Prostate gland (tissue), 2 donors: ENCODE measurements at places on chromosomes 6 and 20.
A peak's percentile ranks its signal among the peaks of the same experiment; 100 is the strongest.

DNA sequence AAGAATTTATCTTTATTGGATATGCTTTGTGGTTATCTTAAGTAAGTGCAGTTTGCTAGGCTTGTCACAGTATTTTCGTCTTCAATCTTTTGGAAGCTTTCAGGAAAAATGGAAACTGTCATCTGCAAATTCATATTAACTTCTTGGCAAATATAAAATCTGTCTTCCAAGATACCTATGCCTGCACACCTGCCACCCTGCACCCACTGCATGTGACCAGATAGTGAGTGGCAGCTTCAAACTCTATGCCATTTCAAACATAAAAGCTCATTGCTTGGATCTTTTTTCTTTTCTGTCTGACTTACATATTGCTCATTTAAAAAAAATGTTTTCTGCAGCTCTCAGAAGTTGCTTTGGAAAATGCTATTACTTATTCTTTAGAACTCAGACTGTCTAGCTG, 14.1 kb downstream of the OPRM1 start:
- DNase-seq = no peak

GRCh38 chr6:40406175-40406574, 181.0 kb downstream of the LRFN2 start:
- DNase-seq = no peak

DNA sequence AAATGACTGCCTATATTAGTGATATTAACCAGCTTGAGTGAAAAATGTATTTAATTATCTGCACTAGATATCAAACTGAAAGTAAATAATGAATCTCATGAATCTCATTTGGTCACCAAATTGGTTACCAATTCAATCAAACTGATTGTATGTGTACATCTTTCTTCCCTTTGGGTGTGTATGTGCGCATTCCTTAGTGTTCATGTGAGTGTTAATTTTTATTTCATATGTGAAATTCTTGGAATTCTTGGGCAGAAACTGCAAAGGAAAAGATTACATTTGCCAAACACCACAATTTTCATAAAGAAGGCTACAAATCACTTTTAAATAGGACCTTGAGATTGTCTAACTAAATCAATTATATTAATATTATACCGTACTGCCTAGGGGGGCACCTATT, 648.4 kb upstream of the MARCKS start:
- DNase-seq = no peak

DNA sequence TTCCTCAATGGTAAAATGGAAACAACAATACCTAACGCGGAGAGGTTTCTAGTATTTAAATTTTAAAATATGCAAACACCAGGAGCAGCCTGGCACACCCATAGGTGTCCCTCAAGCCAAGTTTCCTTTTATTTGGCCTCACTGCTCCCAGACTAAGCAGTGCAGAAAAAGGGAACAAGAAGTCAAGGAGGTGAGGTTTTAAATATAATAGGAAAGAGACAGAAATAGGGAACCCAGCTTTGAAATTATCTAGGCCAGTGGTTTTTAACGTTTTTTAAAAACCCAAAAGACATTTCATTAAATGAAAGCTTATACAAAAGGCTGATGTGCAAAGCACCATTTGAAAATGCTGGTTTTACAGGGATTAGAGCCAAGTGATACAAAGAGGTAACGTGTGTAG, 109.6 kb downstream of the SLC22A3 start:
- no peak for DNase-seq

DNA sequence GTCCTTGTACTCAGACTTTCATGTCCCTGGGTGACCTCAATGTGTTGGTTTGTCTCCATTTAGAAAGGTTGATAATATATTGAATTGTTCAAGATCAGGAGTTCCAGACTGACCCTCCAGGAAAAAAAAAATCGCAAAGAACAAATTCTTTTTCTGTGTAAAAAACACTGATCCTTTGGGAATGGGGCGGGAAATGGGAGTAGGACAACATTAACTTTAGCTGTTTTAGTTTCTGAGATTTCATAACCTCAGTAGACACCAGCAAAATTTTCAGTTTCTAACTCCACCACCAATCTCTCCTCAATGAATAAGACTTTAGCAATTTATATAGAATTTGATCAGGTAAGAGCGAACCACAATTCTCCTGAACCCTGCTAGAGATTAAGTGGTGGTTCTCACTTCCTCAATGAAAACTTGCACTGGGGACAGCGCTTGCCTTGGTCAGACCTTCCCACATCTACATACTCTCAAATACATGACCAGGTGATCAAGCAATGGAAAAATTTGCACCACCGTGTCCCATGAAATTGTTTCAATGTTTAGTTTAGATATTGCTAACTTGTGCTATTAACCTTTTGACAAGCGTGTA, 231.2 kb upstream of the PLN start:
- DNase-seq = no peak

GRCh38 chr20:33875055-33875454, 63.9 kb downstream of the CHMP4B start:
- no peak for DNase-seq

DNA sequence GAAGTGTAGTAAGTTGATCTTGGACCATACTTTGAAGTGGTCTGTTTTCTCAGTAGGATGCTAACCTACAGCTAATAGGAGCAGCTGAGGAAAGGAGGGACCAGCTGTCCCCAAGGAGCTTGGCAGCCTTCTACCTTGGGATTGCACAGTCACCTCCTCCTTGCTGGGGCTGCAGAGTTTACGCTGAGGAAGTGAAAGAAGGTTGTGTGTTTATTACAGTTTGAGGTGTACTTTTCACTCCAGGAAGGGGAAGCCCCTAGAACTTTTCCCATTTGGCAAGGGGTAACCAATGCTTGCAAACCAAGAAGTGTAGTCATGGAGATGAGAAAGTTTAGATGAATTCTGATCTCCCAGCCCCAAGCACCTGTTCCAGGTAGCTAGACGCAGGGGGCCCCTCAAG, 58.8 kb downstream of the BMP6 start:
- DNase-seq = no peak

GRCh38 chr20:19336631-19337030, 124.2 kb downstream of the SLC24A3 start:
- no peak for DNase-seq

DNA sequence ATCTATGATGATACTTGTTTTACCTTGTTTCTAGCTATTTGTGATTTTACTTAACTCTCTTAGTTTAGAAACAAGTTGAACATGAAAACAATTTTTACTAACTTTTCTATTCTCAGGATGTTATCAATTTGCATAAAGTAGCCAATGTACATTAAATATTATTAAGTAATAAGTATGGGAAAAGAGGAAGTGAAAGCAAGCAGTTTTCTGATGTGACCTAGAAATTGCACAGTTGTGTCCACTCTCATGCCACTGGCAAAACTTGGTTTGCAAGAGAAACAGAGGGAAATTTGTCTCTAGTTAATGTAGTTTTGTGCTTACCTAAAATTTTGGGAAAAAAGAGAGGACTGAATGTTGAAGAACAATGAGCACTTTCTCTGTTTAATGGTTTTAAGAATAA, 19.2 kb upstream of the TSPYL1 start:
- DNase-seq = no peak

- DNase-seq = no peak
These were observed 63.4 kb upstream of the ENPP5 start for GRCh38 chr6:46234156-46234556.

DNA sequence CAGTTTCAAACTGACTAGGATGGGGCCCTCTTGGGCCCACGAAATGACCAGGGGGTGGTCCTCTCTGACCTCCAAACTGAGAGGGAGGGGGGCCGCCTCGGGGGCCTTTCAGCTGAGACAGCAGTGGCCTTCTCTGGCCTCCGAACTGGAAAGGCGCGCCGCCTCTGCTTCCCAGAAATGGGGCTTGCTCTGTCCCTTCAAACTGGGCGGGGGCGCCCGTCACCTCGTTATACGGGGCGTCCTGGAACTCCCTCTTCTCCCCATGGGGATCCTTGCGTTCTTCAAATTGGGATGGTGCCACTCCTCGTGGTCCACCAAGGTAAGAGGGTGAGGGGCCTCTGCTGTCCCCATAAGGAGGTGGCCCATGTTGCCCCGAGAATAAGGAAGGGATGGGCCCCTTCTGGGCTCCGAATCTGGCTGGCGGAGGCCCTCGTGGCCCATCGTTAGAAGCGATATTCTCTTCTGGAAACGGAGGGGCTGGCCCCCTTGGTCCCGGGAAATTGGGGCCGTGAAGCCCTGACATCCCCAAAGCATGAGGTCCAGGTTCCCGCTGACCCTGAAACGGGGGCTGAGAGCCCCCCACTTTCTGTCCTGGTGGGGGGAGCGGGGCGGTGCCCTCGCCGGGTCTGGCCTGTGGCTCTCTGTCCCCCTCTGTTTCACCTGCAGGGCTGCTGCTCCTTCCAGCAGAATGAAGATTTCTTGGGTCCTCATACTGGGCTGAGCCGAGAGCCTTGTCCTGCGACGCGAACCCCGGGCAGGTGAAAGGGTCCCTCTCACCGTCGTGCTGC, 18.7 kb upstream of the TCFL5 start:
- DNase-seq = no peak

DNA sequence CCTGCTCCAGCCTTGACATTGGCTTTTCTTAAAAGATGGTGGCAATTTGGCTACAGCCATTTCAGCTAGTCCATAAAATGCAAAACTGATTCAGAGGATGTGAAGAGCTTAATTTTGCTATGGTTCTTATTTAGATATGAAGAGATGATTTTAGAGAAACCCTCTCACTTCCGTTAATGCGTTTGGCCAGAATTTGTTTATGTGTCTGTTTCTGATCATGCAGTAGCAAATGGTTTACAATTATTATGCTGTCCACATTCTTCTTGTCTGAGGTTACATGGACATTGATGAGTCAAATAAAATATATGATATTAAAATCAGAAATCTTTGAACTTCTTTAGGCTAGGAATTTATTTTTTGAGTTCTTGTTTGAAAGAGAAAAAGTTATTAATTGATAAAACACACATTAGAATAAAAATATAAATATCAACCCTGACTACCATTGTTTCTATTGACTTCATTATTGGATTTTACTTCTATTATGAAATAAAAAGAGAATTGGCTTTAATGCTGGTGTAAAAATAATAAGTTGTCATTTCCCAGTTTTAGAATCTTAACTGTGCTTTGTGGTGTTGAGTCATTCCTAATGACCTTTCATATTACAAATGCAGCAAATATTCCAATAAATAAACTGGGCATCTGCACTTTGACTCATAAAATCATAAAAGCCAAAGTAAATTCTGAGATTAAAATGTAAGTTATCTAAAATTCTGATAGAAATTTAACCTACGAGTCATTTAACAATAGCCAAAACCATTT, 1286.0 kb upstream of the GJE1 start:
- no peak for DNase-seq

- DNase-seq = no peak
These were observed 970.0 kb upstream of the SLC35B3 start for GRCh38 chr6:9405369-9405768.

DNA sequence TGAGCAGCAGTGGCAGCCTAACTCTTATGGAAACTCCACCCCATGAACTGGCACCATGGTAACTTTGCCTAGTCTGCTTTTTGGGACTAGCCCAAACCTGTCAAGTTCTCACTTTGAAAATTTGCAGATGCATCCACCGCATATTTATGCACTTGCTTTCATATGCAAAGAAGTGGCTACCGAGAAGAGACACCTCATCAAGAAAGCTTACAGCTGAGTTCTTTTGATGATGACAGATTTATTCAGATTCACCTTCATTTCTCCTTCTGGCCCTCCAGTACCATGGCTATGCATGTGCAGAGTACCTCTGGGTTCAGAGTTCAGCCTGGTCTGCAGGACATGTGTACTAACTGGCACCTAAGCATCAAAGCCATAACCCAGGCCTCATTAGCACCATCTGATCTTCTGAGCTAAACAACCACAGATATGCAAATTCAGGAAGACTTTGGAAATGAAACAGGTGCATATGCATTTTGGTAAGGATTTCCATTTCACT, 154.3 kb upstream of the TENT5A start:
- no peak for DNase-seq

DNA sequence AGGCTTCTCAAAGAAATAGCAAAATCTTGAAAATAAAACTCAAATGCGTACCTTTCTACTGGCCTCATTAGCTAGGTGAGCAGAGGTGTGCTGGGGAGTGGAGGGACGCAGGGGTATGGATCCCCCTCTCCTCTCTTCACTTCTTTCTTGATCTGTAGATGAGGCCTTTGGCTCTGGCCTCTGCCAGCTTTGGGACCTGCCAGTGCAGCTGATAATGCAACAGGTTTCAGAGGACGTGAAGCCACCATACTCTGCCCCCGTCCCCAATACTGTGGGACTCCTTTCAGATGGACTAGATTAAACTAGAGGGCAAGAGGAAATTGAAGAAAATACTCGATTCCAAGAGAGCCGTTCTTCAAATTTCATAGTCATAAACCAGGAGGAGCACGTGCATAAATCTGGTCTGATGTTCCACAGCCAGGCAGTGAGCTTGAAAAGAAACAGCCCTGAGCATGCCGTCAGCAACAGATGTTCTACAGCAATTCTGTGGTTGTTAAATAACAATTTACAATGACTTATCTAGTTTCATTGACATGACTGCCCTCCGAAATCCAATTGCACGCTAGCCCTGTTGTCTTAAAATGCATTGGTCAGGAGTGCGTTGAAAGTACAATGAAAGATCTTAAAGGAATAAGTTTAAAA, 245.3 kb upstream of the FOXQ1 start:
- DNase-seq = no peak

GRCh38 chr6:73774311-73774774, 78.3 kb downstream of the CD109 start:
- no peak for DNase-seq

GRCh38 chr20:10344953-10345352, 89.1 kb downstream of the MKKS start:
- DNase-seq = no peak

GRCh38 chr20:63775096-63775978, 35.8 kb downstream of the SLC2A4RG start:
- DNase-seq = no peak

- peak; percentile 89 for DNase-seq
These were observed 1.2 kb downstream of the DDR1 start for GRCh38 chr6:30885481-30885998.

DNA sequence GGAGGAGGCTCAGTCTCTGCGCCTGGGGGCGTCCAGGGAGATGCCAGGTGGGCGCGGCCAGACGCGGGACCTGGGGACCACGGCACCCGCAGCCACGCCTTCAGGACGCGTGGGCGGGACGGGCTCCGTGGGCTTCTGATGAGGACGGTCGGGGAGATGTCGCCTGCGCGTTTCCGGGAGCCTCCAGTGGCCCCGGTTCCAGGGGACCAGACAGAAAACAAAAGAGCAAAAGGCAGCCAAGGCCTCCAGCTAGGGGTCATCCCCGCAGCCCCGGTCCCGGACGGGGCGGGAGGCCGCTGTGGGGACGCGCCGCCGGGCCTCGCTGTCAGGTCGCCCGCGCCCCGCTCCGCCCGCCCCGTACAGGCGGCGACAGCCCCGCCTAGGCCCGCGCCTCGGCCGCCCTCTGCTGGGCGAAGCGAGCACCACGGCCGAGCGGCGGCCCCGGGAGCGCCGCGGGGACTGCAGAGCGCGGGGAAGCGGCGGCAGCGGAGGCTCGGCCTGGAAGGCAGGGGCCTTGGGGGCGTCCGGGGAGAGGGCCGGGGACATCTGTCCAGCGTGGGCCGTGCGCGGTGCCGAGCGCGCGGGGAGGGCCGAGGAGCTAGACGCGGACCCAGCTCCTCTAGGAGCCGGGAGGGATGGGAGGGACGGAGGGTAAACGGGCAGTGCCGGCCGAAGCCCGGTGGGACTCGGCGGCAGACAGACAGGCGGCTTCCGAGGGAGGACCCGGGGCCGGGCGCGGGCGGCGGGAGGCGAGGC, 48.7 kb downstream of the TMEM242 start:
- peak; percentile 54 for DNase-seq
